ENCODE measurements at places on chromosomes 6 and 20. TPM values are rescaled to one million over a fixed set of nuclear protein-coding genes. Genes with fewer than 3 reads are reported as not detected.

DNA sequence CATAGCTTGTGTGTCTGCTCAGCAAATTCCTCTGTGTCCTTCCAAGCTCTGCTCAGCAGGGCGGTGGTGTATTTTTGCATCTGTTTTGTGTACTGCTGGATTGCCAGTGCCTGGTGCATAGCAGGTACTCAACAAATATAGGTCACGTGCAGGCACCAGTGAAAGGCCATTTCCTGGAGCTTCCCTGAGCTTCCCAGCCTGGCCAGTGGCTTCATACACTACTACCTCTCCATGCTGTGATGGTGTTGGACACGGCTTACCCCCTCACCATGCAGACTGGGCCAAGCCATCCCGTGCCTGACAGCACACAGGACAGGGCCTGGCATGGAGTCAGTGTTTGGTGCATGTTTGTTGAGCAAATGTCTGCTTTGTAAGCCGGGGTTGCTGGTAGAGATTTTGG is 7.7 kb upstream of the PHACTR3 start:
- H3K4me3 ChIP-seq = no peak overlapping the region
- H3K4me1 ChIP-seq = no peaks in the 10 kb centered on the region
- no peaks in the 10 kb centered on the region for H3K36me3 ChIP-seq
- no peak overlapping the region for H3K27ac ChIP-seq
- H3K27me3 ChIP-seq = peaks cover 15% of the 10 kb centered on the region

- H3K4me3 ChIP-seq = no peak overlapping the region
- no peaks in the 10 kb centered on the region for H3K36me3 ChIP-seq
- no peak overlapping the region for H3K27ac ChIP-seq
Observed at GRCh38 chr6:133070410-133071043, 170.6 kb upstream of the EYA4 start.

DNA sequence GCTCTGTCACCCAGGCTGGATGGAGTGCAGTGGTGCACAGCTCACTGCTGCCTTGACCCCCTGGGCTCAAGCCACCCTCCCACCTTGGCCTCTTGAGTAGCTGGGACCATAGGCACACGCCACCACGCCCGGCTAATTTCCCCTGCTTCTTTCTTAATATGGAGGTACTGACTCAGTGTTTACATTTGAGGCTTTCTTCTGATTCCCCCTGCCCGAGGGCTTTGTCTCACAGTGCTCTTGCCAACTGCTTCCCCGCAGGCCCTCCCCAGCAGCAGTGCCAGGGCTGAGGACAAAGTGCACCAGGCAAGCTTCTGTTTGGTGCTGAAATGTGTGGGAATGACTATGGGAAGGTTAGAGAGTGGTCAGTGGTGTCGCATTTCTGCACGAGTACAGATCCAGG is 34.8 kb downstream of the NR2E1 start:
- peak; percentile 68 for DNase-seq
- peaks cover 9% of the 10 kb centered on the region for H3K4me1 ChIP-seq
- H3K4me3 ChIP-seq = no peak overlapping the region
- no peaks in the 10 kb centered on the region for H3K36me3 ChIP-seq

DNA sequence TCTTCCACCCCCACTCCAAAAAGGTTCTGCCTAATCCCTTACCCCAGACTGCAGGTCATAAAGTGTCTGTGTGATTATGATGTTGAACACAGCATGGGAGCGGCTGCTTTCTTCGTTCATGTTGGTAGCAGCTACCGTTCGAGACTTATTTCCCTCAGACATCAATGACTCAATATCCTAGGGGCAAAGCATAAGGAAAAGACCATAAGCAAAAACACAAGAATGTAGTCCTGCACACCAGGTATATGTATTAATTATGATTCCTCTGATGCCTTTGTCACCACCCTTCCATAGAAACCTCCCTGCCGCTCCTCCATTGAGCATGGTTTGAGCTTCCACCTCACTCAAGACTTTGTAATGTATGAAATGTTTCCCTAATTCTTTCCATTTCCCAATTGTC is 137.2 kb downstream of the KIF13A start:
- peaks cover 49% of the 10 kb centered on the region for H3K36me3 ChIP-seq
- H3K27me3 ChIP-seq = no peaks in the 10 kb centered on the region
- DNase-seq = no peak
- peak overlapping the region; percentile 78 for H3K27ac ChIP-seq
- H3K4me1 ChIP-seq = peaks cover 31% of the 10 kb centered on the region
- no peak overlapping the region for H3K4me3 ChIP-seq

DNA sequence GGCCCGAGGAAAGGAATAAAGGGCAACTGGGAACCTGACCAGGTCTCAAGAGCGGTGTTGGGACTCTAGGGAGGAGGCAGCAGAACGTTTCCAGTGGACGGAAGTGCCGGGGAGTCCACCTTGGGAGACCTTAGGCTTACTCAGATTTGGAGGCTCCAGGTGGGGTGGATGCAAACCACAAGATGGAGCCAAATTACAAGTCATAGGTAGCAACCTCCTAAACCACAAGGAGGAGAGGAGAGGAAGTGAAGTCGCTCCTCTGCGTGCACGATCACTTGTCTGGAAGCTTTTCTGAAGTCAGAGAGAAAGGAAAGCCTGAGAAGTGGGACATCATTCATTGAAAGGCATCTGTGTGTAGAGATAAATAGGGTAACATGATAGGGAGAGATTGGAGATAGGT is 9.3 kb downstream of the HLA-DOA start:
- no peaks in the 10 kb centered on the region for H3K4me1 ChIP-seq
- no peak overlapping the region for H3K4me3 ChIP-seq
- H3K36me3 ChIP-seq = no peaks in the 10 kb centered on the region

DNA sequence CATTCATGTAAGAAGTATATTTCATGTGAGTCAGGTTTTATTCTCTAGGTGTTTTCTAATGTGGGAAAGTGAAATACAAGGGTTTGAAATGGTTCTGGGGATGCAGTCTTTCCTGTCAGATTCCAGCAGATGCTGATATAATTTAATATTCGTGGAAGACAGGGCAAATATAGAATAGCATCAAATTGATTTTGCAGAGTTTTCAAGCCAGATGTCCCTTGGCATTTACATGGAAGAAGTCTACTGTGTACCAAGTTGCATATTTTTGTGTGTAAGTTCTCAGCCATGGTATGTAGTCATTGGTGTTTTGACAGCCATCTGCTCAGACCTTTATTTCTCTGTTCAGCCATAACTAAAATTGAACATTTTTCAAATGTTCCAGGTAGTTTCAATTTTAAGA is 143.7 kb downstream of the LAMA2 start:
- H3K4me1 ChIP-seq = peaks cover 26% of the 10 kb centered on the region
- H3K4me3 ChIP-seq = no peak overlapping the region
- no peak overlapping the region for H3K27ac ChIP-seq
- no peak for DNase-seq
- H3K36me3 ChIP-seq = no peaks in the 10 kb centered on the region
- no peaks in the 10 kb centered on the region for H3K27me3 ChIP-seq

DNA sequence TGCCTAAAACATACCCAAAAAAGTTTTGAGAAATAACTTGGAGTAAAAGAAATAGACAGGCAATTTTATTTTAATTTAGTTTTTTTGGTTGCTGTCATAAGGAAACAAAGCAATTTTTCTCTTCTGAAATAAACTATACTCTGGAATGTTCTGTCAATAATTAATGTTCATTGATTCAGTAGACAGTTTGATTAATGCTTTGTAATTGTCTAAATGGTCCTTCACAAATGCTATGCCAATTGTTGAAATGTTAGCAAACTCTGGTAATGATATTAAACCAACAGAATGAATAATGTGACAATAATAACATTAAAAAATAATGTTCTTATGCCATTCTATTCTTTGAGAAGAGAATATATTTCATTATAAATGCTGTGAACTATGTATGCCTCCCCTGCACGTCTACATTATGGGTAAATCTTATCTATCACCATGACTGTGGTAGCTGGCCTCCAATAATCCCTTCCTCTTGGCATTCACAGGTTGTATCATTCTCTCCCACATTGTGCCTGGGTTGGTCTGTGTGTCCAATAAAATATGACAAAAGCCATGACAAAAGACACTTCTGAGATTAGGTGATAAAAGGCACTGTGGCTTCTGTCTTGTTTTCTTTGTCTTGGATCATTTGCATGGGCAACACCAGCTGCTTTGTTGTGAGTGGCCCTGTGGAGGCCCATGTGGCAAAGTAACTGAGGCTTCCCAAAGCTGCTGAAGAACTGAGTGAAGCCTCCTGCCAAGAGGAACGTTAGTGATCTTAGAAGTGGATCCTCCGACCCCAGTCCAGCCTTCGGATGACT is 25.1 kb downstream of the IL20RA start:
- DNase-seq = no peak
- H3K36me3 ChIP-seq = no peaks in the 10 kb centered on the region
- H3K27ac ChIP-seq = no peak overlapping the region
- H3K4me3 ChIP-seq = no peak overlapping the region
- no peaks in the 10 kb centered on the region for H3K27me3 ChIP-seq

GRCh38 chr6:116020738-116021137 is 40.0 kb downstream of the FRK start:
- H3K36me3 ChIP-seq = no peaks in the 10 kb centered on the region
- DNase-seq = no peak
- peaks cover 16% of the 10 kb centered on the region for H3K4me1 ChIP-seq
- no peak overlapping the region for H3K27ac ChIP-seq
- no peak overlapping the region for H3K4me3 ChIP-seq

- no peaks in the 10 kb centered on the region for H3K27me3 ChIP-seq
- H3K27ac ChIP-seq = no peak overlapping the region
- H3K36me3 ChIP-seq = no peaks in the 10 kb centered on the region
- DNase-seq = no peak
- H3K4me3 ChIP-seq = no peak overlapping the region
Observed at GRCh38 chr20:23655491-23656211, 17.9 kb upstream of the CST3 start.

GRCh38 chr6:129634411-129635230 is 75.4 kb downstream of the ARHGAP18 start:
- no peaks in the 10 kb centered on the region for H3K27me3 ChIP-seq
- no peak overlapping the region for H3K27ac ChIP-seq
- H3K4me1 ChIP-seq = peaks cover 22% of the 10 kb centered on the region
- H3K36me3 ChIP-seq = peaks cover 26% of the 10 kb centered on the region
- no peak for DNase-seq
- H3K4me3 ChIP-seq = no peak overlapping the region

DNA sequence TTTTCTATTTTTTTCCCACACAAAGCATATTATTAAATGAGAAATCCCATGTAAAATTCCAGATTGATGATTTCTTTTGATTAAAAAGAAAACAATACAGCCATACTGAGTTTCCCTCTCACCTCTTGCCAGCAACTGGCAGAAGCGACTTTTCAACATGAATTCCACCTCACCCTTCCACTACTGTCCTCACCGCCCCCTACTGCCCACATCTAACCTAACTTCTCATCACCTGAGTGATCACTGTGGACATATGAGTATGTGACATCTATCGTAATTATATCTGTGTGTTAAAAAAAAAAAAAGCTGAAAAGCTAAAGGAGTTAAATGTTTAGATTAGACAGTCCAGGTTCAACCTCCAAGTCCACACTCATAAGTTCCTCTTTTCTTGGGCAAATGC is 528.6 kb downstream of the PRKN start:
- H3K4me1 ChIP-seq = no peaks in the 10 kb centered on the region
- H3K27ac ChIP-seq = no peak overlapping the region
- H3K27me3 ChIP-seq = no peaks in the 10 kb centered on the region
- H3K36me3 ChIP-seq = no peaks in the 10 kb centered on the region
- DNase-seq = no peak

- no peaks in the 10 kb centered on the region for H3K36me3 ChIP-seq
- no peak for DNase-seq
- no peak overlapping the region for H3K4me3 ChIP-seq
- H3K27me3 ChIP-seq = no peaks in the 10 kb centered on the region
Observed at GRCh38 chr20:4441191-4441590, 280.5 kb upstream of the PRND start.

DNA sequence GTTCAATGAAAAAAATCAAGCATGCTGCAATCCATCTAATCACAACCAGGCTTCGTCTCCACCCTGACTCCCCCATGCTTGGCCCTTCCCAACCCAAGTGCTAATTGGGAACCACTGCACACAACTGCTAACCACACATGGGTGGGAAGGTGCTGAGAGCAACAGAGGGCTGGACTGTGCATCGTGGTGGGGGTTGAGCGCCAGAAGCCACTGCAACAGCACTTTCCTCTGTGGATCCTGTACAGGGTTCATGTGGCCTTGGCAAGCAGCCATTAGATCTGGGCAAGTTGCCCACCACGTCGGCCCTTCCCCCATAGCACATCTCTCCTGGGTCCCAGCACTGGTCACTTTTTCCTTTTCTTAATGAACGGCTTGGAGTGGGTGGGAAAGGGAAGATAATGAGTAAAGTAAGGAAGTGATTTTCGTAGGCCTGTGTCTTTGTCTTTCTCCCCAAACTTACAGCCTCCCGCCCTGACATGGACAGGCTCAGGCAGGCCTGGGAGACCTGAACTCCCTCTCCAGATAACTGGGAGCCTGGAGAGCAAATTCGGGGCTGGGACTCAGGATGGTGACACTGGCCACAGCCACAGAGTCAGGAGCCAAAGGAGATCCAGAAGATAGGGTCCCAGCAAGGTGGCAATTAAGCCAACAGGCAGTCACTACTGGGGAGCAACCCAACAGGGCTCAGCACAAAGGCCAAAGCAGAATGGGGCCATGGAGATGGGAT is 34.4 kb upstream of the MRPS10 start:
- no peak overlapping the region for H3K4me3 ChIP-seq
- H3K36me3 ChIP-seq = peaks cover 16% of the 10 kb centered on the region
- no peak overlapping the region for H3K27ac ChIP-seq
- no peaks in the 10 kb centered on the region for H3K27me3 ChIP-seq
- peaks cover 4% of the 10 kb centered on the region for H3K4me1 ChIP-seq
- no peak for DNase-seq

- H3K27me3 ChIP-seq = peaks cover 14% of the 10 kb centered on the region
- no peak for DNase-seq
- H3K4me3 ChIP-seq = no peak overlapping the region
- no peaks in the 10 kb centered on the region for H3K4me1 ChIP-seq
Observed at GRCh38 chr20:910132-910869, 5.8 kb downstream of the ANGPT4 start.

- no peaks in the 10 kb centered on the region for H3K27me3 ChIP-seq
- no peaks in the 10 kb centered on the region for H3K4me1 ChIP-seq
- H3K36me3 ChIP-seq = no peaks in the 10 kb centered on the region
- no peak for DNase-seq
- H3K27ac ChIP-seq = no peak overlapping the region
- H3K4me3 ChIP-seq = no peak overlapping the region
Observed at GRCh38 chr6:68572525-68572924, 62.6 kb upstream of the ADGRB3 start.

GRCh38 chr6:135183532-135184440 is 2.7 kb downstream of the MYB start:
- H3K27ac ChIP-seq = no peak overlapping the region
- peaks cover 73% of the 10 kb centered on the region for H3K27me3 ChIP-seq
- peaks cover 23% of the 10 kb centered on the region for H3K4me1 ChIP-seq
- H3K4me3 ChIP-seq = no peak overlapping the region

- no peak overlapping the region for H3K27ac ChIP-seq
- peak overlapping the region; percentile 6 for H3K4me3 ChIP-seq
- H3K36me3 ChIP-seq = peaks cover 52% of the 10 kb centered on the region
- H3K4me1 ChIP-seq = peaks cover 12% of the 10 kb centered on the region
Observed at GRCh38 chr6:117600008-117600743, 2.1 kb downstream of the GOPC start.

CLIC5 gene
- total RNA-seq = 1.2 TPM

SLC35D3 gene
- not detected for total RNA-seq

DEFB129 gene
- total RNA-seq = not detected

B3GAT2 gene
- not detected for total RNA-seq

PTCHD4 gene
- total RNA-seq = 1.4 TPM
